HCT116 (cell line): ENCODE measurements at places on chromosomes 6 and 20. TPM values are rescaled to one million over a fixed set of nuclear protein-coding genes. Genes with fewer than 3 reads are reported as not detected.

GRCh38 chr6:134105940-134106339, 53.5 kb upstream of the SLC2A12 start:
- no peak for DNase-seq

DNA sequence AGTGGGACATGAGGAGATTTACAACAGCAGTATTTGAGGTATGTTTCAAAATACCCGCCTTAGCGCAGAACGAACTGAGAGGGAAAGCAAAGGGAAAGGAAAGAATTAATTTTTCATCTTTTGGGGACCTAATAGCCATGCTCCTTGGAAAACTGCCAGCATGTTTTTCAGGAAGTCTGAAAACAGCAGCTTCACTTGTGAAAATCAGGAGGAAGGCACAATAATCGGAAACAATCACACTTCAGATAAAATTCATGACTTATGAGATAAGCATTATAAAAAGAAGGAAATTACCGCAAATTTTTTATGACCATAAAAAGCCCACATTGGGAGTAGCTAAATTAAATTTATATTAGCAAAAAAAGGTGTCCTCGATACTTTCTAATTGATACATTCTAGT, 541.1 kb downstream of the HAO1 start:
- no peak for DNase-seq

DNA sequence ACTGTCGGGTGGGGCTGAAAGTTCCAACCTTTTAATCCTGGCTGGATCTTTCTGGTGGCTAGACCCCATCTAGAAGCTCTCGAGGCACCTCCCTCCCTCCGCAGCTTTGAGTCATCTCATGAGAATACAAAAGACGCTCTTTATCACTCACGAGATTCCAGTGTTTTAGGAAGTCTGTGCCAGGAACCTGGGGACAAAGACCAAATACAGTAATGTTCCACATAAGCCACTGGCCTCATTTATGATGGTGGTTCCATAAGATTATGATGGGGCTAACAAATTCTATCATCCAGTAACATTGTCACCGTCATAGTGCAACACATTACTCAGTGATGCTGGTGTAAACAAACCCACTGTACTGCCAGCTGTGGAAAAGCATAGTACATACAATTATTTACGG, 48.7 kb downstream of the NCOA7 start:
- DNase-seq = no peak

GRCh38 chr6:15922510-15923250, 206.2 kb upstream of the MYLIP start:
- no peak for DNase-seq

PLAGL1 gene
- total RNA-seq = 35.6 TPM

CGA gene
- not detected for total RNA-seq

LIN28B gene
- 0.25 TPM for total RNA-seq

SNX21 gene
- 11.9 TPM for total RNA-seq
